ENCODE measurements at places on chromosomes 4 and X. TPM values are rescaled to one million over a fixed set of nuclear protein-coding genes. Genes with fewer than 3 reads are reported as not detected.

SLC10A3 gene
- total RNA-seq, result 8.7 TPM

MAGEA6 gene
- total RNA-seq, result 1.0 TPM

SATL1 gene
- 0.22 TPM for total RNA-seq

- no peak for DNase-seq
These were observed 325.0 kb downstream of the RAB28 start for GRCh38 chr4:13159041-13159620.

DNA sequence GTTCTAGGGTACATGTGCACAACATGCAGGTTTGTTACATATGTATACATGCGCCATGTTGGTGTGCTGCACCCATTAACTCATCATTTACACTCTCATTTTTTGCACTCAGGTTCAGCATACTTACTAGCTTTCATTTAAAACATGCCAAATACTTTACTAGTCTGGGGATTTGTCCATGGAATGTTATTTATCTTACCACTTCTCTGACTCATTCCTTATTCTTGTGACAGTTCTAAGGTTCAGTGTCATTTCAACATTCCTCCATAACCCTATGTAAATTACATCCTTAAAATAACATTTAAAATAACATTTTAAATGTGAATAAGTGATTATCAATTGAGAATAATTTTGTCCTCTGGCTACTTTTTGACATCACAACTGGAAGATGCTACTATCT, 19.5 kb upstream of the SYTL5 start:
- DNase-seq, result no peak

- DNase-seq, result peak; percentile 69
These were observed at the start of gene DGKK for GRCh38 chrX:50470103-50471031. Gene DGKK (minus strand): TSS chrX:50470825. CDS start chrX:50470678, 147 bp downstream.

DNA sequence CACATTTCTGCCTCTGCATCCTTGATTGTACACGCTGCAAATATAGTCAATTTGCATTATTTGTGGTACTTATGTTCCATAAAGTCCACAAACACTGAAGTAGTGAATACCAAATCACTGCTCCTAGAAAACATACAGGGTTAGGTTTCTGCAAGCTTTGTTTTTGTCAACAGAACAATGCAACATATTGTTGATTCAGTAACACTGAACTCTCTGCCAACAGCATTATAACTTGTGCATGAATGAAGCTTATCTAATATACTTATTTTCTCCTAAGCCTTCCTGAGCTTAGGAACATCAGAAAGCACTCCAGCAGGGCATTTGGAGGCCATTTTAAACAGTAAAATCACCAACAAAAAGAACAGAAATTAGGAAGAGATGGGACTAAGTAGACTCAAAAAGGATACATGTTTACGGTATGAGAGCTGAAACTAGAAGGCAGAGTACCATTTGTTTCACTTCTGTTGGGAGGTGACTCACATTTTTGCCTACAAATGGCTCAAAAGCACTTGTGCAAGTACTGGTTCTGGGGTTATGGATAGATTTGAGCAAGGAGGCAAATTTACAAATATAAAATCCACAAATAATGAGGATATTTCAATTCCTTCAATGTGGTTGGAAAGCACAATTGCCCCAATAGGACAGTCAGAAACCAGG, 14.1 kb downstream of the COX18 start:
- DNase-seq, result no peak

- DNase-seq, result no peak
These were observed 8.5 kb upstream of the CCSER1 start for GRCh38 chr4:90118527-90119195.

- no peak for DNase-seq
These were observed 387.8 kb downstream of the DCAF12L2 start for GRCh38 chrX:125778261-125778660.

- DNase-seq, result no peak
These were observed 70.7 kb downstream of the DOCK11 start for GRCh38 chrX:118566359-118566758.

DNA sequence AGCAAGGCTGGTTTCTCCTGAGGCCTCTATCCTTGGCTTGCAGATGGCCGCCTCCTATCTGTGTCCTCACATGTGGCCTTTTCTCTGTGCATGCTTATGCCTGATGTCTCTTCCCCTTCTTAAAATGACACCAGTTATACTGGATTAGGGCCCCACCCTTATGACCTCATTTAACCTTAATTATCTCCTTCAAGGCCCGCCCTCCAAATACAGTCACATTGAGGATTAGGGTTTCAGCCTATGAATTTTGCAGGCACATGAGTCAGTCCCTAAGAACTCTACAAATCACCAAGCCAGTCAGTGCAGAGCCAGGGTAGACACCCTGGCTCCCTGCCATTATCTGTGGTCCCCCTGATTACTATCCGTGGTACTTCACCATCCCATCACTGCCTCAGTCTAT, 51.6 kb downstream of the MAML3 start:
- DNase-seq, result no peak

GRCh38 chrX:150616179-150616862, 47.9 kb downstream of the MTM1 start:
- no peak for DNase-seq

F8 gene
- 1.6 TPM for total RNA-seq

GRCh38 chrX:107845625-107846024, 20.0 kb downstream of the MID2 start:
- DNase-seq, result no peak

- DNase-seq, result peak; percentile 68
These were observed 164.7 kb downstream of the SOWAHB start for GRCh38 chr4:76733068-76733771.

- no peak for DNase-seq
These were observed 883 bp upstream of the KLHL4 start for GRCh38 chrX:87516717-87517121.

DNA sequence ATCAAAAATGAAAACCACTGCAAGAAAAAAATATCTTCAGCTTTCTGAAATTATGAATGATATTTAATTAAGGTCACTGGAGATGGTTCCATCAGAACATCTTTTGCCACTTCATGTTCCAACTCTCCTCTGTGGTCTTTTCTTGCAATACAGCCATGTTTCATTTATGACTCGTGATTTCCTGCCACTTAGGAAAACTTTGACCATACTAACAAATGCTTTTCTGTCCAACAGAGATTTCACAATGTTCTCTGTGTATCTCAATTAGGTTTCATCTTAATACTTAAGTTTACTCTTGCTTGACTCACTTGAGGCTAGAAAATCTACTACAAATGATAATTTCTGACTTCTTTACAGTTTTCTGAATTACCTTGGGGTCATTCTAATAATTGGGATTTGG, 330.9 kb downstream of the CXXC4 start:
- no peak for DNase-seq

- peak; percentile 52 for DNase-seq
These were observed 802 bp downstream of the BMP2K start for GRCh38 chr4:78776729-78777575.

CT83 gene
- total RNA-seq, result not detected

ANKRD17 gene
- 76.0 TPM for total RNA-seq

EVC gene
- 12.5 TPM for total RNA-seq

SMIM14 gene
- total RNA-seq, result 32.3 TPM

DNA sequence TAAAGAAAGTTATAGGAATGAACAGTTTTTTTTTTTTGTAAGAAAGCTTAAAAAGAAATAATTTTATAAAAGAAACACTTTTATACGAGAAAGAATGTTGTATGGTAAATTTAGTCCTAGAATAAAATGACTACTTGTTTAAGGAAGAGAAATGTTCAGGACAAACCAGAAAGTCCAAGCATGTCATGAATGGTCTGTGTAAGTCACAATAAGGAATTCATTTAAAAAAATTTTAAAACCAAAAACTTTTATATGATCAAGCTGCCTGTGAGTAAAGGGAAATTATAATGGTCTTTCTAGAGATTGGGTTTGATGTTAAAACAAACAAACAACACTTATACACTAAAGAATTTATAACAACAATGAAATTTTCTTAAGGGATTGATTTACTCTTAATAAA, 858.9 kb upstream of the PCDH7 start:
- no peak for DNase-seq

DNA sequence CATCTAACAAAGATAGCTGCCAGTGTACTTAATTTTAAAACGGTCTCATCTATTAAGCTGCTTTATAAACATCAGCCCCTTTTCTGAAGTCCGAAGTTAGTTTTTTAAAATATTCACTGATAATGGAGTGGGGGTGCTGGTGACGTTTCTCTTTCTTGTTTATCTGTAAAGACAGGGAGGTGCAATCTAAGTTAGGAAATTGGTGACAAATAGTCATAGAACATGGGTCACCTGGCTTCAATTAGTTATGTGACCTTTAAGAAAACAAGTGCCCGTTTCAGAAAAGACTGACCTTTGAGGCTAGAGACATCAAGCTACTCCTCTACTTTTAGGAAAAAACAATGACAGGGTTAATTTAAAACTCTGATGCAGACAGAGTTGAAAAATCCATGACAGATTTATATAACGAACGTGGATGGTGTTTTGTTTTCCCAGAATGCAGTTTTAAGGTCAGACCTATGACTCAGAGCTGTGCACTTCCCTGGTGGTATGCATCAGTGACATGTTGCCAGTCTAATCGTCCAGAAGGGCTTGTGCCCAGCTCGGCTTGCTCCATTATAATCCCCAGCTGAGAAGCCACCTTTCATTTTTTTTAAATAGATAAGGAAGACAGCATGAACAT, 38.2 kb downstream of the FHL1 start:
- DNase-seq, result no peak

DNA sequence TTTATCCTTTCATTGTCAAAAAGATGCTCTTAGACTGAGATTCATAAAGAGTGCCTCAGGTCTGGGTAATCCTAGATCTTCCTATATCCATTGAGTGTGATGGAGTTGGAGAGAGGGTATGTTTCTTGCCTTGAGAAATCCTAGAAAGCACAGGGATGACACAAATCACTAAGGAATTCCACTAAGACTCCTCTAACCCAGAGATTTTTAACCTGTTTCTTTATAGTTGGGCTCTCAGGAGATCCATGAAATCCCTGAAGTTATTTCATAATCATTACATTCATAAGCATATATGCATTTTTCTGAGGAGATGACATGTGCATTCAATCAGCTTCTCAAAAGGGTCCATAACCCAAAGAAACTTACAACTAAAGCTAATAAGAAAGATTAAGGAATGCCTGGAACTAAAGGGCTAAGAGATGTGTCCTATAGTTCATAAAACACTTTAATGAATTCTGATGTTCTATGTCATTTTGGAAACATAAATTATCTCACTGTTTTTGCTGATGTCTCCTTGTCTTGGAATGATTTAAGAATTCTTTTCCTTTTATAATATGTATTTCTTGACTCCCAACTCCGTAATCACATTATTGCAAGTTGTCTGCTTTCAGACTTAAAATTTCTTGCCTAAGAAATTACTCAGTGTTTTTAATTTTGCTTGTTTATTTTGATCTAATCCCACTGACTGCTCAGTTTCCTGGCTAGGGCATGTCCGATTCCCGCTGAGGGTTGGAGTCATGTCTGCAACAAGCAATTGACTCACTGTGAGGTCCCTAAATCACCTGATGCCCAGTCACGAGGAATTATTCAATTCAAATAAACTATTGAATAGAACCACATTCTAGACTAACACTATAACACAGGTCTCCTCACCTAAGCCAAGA, 2.8 kb upstream of the AMTN start:
- no peak for DNase-seq

C4orf50 gene
- total RNA-seq, result 0.17 TPM

GRCh38 chr4:36332782-36333131, 51.3 kb downstream of the DTHD1 start:
- DNase-seq, result no peak

- peak; percentile 31 for DNase-seq
These were observed 106.9 kb upstream of the ACSL4 start for GRCh38 chrX:109839694-109840567.

Measured in WTC11 (cell line).